ENCODE measurements at places on chromosomes 12 and 14.

DNA sequence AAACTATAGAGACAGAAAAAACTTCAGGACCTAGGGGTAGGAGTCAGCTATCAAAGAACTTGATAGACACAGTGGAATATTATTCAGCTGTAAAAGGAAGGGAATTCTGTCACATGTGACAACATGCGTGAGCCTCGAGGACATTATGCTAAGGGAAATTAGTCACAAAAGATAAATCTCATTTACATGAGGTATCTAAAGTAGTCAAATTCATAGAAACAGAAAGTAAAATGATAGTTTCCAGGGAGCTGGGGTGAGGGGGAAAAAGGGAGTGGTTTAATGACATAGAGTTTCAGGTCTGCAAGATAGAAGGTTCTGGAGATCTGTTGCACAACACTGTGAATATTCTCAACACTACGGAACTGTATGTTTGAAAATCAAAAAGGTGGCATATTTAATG, 50.0 kb upstream of the PRIMA1 start:
- DNase-seq, result no peak

DNA sequence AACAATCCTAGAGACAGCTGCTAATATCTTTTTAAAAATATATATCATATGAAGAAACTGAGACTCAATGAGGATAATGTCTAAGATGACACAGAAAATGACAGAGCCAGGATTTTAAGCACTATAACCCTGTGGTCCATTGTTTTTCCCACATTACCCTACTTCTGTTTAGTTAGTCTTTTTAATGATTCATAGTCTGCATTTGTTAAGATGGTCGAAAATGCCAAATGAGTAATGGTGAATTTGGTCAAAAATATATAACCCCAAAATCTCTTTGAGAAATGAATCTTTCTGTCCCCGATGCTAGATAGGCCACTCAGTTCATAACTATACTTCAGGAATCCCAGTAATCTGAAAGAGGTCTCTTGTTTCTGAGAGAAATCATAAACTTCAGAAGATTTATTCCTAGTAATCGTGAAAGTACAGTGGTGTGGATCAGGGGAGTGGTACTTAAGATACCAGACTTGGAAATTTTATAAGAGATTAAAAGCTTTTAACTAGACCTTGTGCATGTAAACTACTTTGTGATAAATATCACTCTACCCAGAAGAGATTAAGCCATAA, 10.8 kb downstream of the RTRAF start:
- DNase-seq, result no peak

- DNase-seq, result no peak
These were observed at the start of gene FGF6 for GRCh38 chr12:4445156-4446101. FGF6 (minus strand) TSS chr12:4445815; CDS start chr12:4445570, 245 bp downstream.

DNA sequence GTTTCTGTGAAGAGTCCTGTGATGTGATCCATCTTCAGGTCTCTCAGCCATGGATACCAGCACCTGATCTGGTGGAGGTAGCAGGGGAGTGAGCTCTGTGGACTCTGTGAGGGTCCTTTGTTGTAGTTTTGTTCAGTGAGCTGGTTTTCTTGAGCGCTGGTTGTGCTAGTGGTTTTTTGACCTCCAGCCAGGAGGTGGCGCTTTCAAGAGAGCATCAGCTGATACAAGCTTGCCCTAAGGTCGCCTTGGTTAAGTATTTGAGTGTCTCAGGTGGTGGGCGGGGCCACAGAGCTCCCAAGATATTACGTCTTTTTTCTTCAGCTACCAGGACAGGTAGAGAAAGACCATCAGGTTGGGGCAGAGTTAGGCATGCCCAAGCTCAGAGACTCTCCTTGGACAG, 139.7 kb downstream of the TTLL5 start:
- DNase-seq, result no peak

DNA sequence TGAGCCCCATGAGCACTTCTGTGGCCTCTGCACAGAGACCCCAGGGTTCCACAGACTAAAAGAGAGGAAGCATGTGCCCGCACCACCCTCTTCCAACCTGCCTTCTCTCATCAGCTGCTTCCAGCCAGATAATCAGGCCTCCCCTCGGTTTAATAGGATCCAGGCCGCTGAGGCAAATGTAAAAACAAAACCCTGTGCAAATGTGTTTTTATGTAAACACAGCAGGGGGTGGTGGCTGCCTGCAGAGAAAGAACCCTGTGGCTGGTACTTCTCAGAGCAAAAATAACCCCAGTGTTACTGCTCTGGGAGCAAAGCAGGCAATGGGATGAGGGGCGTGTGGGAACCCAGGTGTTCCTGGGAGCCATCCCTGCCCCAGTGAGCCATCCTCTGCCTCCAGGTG, 46.2 kb downstream of the WSCD2 start:
- no peak for DNase-seq

DNA sequence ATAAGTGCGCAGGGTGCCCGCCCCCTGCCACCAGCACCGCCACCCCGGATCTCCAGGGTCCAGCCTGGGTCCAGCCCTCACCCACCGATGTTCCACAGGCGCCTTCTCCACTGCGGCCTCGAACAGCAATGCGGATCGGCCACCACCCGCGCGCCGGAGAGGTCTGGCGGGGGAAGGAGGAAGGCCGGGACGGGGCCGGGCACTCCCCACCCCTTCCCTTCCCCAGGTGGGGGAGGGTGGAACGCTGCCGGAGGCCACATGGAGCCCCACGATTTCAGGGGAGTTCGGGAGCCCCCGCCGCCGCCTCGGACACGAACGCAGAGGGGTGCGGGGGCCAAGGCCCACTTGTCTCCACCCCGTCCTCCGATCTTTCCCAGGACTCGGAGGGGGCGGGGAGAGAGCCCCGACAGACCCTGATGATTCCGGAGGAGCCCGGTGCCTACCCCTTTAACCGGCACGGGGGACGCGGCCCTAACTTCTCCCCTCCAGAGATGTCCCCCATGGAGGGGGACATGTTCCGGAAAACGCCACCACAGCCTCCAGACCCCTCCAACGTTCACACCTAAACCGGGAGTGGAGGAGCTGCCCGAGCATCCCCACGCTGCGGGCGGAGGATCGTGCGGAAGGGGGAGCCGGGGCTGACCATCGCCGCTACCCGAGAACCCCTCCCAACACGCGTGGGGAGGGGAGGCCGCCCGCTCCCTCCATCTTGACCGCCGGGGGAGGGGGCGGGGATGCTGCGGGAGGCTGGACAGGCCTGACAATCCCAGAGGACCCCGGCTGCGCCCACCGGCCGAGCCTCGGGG, 1.1 kb downstream of the ATXN2 start:
- DNase-seq, result peak; percentile 5

DNA sequence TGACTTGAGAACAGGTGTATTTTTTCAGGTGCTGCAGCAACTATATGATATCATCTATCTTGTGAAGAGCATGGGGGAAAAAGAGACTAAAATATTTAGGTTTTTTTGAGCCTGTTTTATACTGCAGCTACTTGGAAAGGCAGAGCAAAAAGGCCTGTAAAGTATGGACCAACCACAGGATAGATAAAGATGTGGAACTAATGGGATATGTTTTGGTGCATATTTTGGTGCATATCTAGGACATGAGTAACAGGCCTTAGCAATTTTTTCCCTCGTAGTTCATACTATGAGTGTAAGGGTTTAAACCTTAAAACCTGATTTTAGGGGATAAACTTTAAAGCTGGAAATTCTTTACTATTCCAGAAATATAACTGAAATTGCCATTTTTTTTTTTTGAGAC, 6.0 kb upstream of the GTSF1 start:
- DNase-seq, result no peak

DNA sequence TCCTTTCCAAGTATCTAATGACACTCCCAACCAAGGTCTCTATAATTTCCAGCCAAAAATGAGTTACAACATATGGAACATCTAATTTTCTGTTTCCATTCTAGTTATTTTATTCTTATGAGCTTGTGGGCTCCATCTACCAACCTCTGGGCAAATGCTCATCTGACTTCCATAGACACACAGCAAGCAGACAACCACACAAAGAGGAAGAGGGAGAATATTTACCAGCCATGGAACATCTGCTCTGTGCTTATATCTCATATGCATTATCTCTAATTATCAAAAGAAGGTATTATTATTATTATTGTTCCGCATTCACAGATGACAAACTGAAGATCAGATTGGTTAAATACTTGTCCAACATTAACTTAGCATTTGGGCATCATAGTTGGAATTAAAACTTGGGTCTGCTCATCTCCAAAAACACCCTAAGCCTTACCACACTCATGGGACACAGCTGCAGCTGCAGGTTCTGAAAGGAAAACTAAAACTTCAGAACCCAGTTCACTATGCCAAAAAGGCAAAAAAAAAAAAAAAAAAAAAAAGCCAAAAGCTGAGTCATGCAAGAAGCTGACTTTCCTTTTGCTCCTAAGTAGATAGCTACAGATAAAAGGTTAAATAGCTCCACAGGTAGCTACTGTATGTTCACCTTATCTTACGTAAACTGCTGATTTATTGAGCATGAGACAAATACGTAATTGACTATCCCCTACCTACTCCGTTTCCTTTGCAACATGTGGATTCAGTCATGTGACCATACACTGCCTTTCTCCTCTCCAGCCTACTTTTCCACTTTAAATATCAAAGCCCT, 23.6 kb upstream of the TCL1B start:
- no peak for DNase-seq

- DNase-seq, result no peak
These were observed 85.8 kb downstream of the ATP23 start for GRCh38 chr12:58026897-58027891.

DNA sequence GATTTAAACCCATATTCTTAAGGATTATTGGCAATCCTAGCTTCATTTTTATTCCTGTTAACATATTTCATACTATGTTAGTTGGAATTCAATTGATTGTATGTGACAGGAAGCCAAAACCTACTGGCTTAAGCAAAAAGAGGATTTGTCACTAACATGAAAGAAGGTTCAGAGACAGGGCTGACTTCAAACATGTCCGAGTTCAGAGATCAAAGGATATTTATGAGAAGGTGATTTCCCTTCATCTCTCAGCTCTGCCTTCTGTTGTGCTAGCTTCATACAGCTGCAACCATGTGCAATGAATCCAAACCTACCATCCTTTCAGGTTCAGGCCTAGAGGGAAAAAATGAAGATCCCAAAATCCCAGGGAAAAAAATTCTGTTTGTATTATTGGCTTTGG, 349.7 kb downstream of the ATP23 start:
- DNase-seq, result no peak

- DNase-seq, result no peak
These were observed 67.6 kb downstream of the AACS start for GRCh38 chr12:125132698-125133400.

Data from effector memory CD4-positive, alpha-beta T cell (primary cell).